H1 (cell line): ENCODE measurements at places on chromosomes 5 and 9. TPM values are rescaled to one million over a fixed set of nuclear protein-coding genes. Genes with fewer than 3 reads are reported as not detected.

Gene C1QTNF3
- 1.0 and 1.2 TPM in 2 replicates for polyA plus RNA-seq

Gene INSL6
- polyA plus RNA-seq = not detected in 2 replicates

Gene PTGDS
- 1.7 and 2.5 TPM in 2 replicates for polyA plus RNA-seq

Gene SLC6A18
- 0.03 TPM in 1 of 2 replicates, not detected in the other for polyA plus RNA-seq
